ENCODE measurements at places on chromosomes 1 and 21.

DNA sequence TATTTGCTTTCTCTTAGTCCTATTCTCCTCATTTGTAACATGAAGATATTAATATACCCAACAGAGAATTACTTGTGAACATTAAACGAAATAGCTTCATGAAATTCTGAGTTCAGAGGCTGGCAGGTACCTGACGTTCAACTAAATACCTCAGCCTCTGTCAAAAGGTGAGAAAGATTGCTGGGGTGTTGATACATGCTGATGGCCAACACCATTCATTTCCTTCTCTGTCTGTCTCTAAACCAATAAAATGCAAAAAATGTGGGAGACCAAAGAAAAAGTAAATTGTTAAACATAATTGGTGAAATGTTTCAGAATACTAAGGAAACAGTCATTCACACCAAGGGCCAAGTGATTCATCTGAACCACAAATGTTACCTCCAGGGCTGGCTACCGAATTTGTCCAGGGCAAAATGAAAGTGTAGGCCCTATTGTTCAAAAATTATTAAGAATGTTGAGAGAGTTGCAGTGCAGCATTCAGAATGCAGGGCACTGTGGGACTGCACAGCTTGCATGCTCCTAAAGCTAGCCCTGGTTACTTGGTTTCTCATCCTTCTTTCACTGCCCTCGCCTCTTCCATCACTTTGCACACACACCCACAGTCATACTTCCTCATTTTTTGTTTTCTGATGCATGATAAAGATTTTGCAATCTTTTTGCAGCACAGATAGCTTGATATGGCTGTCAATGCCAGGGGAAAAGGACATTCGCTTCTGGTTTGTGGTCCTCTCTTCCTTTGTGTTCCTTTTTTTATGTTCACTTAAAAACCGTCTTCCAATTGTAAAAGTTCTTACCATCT lies 414.3 kb upstream of the NR5A2 start:
- no peak for DNase-seq

DNA sequence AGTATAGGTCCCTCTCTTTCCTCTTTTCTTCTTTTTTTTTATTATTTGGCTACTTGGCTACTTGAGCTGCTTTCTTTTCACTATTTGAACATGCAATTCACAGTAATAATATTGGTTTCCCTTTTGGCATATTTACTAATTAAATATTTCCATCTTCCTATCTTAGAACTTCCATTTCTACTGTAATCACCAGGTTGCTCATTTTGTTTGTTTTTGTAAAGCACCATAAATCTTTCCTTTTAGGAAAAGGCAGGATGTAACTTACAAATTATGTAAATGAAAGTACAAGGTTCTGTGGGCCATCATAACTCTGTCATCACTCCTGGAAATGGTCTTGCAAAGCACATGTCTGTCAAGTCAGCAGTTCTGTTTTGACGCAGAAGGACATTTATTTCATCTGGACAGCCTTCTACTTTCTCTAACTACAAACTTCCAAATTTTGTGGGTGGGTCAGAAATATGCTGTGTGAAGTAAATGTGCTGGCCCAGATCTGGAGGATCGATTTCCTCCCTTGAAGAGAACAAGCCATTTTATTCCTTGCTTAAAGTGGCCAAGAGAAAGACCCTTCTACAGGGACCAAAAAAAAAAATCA lies 71.7 kb upstream of the TNFSF18 start:
- no peak for DNase-seq

DNA sequence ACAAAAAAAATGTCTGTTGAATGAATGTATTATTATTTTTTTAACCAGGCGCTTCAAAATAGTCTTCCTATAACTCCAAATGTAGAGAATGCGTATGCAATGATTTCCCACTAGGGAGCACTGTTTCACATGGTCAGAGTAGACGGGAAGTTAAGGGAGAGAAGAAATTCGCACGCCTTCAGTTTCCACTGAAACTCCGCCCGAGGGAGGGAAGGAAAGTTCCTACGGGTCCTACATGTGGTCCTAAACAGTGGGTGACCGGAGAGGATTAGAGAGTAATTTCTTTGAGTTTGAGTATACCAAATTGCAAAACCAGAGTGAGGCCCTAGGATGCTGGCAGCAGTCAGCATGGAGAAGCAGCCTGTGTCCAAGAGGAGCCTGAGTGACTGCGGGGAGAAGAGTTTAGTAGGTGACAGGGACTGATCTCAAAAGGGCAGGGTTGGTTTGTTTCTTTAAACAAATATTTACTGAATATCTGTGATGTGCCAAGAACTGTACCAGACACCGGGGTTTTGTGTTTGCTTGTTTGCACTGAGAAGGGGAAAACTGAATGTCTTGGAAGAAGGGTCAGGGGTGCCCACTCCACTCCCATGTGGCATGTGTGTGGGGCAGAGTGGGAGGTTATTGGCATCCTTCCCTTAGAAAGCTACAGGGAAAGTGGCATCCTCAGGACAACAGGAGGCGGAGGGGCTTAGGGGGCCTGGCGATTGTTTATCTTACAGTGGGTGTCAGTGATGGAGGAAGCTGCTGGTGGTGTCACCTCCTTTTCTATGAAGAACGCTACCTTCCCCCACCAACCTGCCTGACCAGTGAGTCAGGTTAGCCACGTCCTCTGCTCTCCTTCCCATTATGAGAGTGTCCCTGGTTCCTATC lies 22.8 kb downstream of the RNU5D-1 start:
- no peak for DNase-seq

- DNase-seq, result no peak
These were observed 254.4 kb upstream of the POU3F1 start for GRCh38 chr1:38301040-38301439.

- no peak for DNase-seq
These were observed 88.2 kb downstream of the RABGAP1L start for GRCh38 chr1:174247472-174247871.

DNA sequence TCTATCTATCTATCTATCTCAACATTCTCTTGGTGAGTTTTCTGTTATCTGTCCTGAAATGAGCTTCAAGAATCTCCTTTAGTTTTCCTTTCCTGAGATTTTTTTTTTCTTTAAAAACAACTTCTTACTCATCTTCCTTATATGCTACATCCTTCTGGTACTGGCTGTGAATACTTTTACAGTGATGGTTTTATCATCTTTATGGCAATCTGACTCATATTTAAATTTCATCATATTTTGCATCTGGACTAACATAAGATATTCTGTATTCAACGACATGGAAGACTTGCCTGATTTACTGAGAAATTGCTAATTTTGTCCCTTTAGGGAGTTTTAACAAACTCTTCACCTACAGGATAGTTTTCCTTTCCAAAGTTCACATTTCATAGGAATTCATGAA lies 33.0 kb downstream of the PDE4B start:
- no peak for DNase-seq

DNA sequence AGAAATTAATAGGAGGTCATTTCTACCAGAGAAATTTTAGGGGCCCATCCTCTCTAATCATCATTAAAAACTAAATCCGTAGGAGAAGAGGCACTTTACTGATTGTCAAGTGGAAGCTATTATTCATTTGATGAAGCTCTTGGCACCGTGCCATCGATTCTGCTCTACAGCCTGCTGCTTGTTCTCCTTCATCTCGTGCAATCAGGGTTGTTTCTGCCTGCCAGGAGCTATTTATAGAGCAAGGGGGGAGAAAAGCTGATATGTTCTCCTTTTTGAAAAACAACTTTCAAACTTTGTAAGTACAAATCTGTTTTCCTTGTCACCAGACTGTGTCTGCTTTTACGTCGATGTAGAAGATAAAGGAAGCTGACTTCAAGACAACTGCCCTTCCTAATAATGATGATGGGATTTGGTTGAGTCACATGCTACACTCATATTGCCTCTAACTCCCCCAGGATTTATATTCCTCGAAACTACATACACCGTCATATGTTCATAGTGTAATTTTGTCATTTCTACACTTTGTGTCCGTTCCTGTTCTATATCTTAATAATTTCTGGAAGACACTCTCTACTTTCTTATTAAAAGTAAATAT lies 169.6 kb upstream of the LHX8 start:
- peak; percentile 9 for DNase-seq

DNA sequence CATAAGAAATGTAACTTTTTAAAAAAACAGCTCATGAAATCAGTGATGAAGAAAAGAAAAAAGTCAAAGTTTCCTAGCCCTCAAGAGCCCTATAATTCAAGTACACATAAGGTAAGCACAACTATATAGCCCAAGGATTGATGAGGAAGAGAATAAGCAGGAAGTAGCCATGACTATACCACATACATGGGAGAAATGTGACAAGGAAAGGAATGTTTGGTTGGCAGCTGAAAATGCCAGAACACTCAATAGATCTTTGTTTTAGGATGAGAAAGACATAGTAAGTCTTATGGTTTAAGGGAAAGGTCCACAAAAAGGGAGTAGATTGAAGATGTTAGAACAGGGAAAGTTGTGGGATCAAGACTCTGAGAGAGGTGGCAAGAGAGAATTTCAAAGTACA lies 5.7 kb downstream of the DOCK7 start:
- DNase-seq, result no peak

DNA sequence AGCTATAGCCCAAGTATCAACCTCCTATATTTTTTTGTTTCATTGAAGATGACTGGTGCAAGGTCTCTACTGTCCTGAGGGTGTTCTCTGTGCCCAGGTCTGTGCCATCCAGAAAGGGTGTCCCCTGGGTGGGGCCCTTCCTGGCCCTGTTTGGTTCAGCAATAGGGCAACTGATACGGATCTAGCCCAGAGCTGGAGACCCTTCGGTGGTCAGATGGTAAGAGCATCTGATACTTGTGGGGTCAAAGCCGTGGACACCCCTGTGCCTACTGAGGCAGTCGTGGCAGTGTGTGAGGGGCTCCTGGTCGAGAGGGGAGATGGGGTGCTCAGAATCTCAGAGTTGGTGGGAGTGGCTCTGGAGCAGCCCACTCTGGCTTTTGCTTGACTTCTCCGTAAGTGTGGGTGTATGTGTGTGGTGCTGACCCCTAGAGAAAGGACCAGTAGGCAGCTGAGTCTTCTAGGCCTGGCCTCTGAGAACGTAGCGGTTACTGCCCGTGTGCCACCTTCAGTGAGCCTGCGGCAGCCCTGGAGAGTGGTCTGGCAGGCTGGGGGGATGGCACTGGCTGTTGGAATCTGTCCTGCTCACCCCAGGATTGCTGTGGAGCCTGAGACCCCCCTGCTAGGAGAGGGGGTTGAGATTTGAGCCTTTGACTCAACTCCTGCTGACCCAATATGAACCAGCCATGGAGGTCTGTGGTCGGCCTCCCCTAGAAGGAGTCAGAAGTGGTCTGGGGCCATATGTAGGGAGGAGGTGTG lies 2.7 kb downstream of the AMPD2 start:
- no peak for DNase-seq

DNA sequence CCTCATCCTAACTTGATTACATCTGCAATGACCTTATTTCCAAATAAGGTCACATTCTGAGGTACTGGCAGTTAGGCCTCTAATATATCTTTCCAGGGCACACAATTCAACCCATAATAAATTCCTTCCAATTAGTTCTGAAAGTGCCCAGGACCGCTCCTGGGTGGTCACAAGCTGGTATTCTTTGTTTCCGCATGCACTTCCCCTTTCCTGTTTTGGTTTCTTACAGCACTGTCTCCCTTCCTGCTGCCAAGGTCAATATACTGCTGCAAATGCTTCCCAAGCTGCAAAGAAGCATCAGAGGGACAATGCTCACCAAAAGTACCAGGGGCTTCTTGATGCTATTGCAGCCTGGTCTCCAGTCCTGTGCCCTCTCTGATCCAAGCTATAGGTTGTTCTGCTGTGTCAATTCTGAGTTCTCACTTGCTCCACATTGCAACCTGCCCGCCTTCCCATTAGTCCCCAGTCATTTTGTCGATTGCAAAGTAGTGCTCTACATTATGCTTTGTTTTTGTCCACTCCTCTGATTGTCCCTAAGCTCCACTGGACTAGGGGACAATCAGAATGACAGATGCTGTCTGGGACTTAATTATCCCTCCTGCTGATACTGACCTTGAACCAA lies 13.9 kb upstream of the XPR1 start:
- DNase-seq, result no peak

GRCh38 chr1:111290630-111291029 lies at the start of gene CHIA:
Gene CHIA (plus strand): TSS chr1:111290851. CDS start chr1:111310468, 19,617 bp downstream.
- DNase-seq, result no peak

DNA sequence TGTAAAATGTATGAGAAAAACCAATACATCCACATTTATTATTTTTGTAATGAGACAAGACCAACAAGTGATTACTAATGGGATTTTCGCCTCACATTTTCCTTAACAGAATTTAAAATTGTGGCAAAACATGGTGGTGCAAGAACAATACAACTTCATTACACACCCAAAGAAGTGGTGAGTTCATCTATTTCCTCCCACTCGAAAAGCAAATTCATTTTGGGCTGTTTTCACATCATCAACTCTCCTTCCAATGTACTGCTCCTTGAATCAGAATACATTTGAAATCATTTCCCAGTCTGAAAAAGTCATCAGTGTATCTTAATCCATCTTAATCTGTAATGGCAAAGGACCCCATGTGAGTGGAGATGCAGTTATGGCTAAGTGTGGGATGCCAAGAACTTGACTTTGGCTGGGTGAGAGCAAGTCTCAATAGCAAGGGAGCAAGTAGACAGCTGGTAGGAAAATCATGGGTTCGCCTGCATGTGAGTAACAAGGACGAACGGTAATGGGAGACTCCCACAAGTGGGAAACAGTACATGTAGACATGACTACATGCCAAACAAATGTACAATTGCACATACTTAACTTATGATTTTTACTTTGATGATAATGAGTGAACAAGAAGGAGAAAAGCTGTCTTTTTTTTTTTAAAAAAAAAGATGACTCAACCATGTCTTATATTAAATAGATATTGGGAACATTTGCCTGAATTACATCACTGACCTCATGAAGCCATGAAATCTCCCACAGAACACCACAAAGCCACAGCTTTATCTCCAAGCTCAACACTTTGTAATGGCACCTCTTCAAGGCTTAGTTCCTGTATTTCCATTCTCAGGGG lies 46.0 kb downstream of the RUNX1 start:
- no peak for DNase-seq

GRCh38 chr1:56868761-56869160 lies 14.2 kb downstream of the C8A start:
- DNase-seq, result no peak

DNA sequence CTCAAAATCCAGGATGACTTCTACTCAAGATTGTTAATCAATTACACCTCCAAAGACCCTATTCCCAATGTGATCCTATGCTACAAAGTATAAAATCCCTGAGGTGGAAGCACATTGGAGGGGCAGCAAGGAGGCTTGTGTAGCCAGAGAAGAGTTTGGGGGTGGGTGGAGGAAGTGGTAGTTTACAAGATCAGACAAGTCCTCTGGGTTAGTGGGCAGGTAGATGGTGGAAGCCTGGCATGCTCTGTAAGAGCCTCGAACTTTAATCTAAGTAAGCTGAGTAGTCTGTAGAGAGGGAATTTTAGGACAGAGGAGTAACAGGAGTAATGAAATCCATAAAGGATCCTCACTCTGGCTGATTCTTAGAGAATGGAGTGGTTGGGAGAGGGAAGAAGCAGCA lies 65.0 kb upstream of the KCTD3 start:
- DNase-seq, result no peak

GRCh38 chr1:67816095-67816475 lies 17.2 kb downstream of the GNG12 start:
- no peak for DNase-seq

- DNase-seq, result no peak
These were observed 28.5 kb upstream of the TMEM39B start for GRCh38 chr1:32044234-32044633.
